Kidney (tissue), 22 donors: ENCODE measurements at places on chromosomes 7 and 10. TPM values are rescaled to one million over a fixed set of nuclear protein-coding genes. Genes with fewer than 3 reads are reported as not detected.

- peak overlapping the region; percentile 61 for H3K4me3 ChIP-seq
- H3K4me1 ChIP-seq, result no peaks in the 10 kb centered on the region
- no peaks in the 10 kb centered on the region for H3K36me3 ChIP-seq
- H3K27me3 ChIP-seq, result no peaks in the 10 kb centered on the region
- no peak overlapping the region for H3K27ac ChIP-seq
Measured at GRCh38 chr7:5594616-5595544, 171.2 kb upstream of the TNRC18 start.

- no peak for DNase-seq
- H3K4me1 ChIP-seq, result no peaks in the 10 kb centered on the region
- H3K36me3 ChIP-seq, result peaks cover 20% of the 10 kb centered on the region
- no peak overlapping the region for H3K4me3 ChIP-seq
- no peak overlapping the region for H3K27ac ChIP-seq
Measured at GRCh38 chr7:70778585-70778984, 353.4 kb upstream of the GALNT17 start.

GRCh38 chr7:55478700-55479099 lies 93.6 kb downstream of the VOPP1 start:
- H3K27ac ChIP-seq, result no peak overlapping the region
- H3K36me3 ChIP-seq, result no peaks in the 10 kb centered on the region
- no peak overlapping the region for H3K4me3 ChIP-seq
- no peaks in the 10 kb centered on the region for H3K27me3 ChIP-seq

Gene STRIP2
- 0.88 TPM for total RNA-seq

Gene OR6V1
- total RNA-seq, result not detected

GRCh38 chr7:148903504-148903903 lies 19.4 kb upstream of the EZH2 start:
- H3K36me3 ChIP-seq, result no peaks in the 10 kb centered on the region
- H3K27ac ChIP-seq, result no peak overlapping the region
- H3K4me3 ChIP-seq, result no peak overlapping the region
- no peak for DNase-seq

GRCh38 chr7:57651006-57651405 lies 201.0 kb downstream of the ZNF716 start:
- H3K36me3 ChIP-seq, result no peaks in the 10 kb centered on the region
- no peak overlapping the region for H3K4me3 ChIP-seq
- no peaks in the 10 kb centered on the region for H3K4me1 ChIP-seq
- no peak overlapping the region for H3K27ac ChIP-seq
- no peaks in the 10 kb centered on the region for H3K27me3 ChIP-seq
- no peak for DNase-seq

GRCh38 chr7:45145881-45146280 lies 11.7 kb upstream of the RAMP3 start:
- no peak overlapping the region for H3K27ac ChIP-seq
- no peak for DNase-seq
- H3K27me3 ChIP-seq, result no peaks in the 10 kb centered on the region
- H3K4me3 ChIP-seq, result no peak overlapping the region

- no peak overlapping the region for H3K27ac ChIP-seq
- no peaks in the 10 kb centered on the region for H3K4me1 ChIP-seq
- no peak overlapping the region for H3K4me3 ChIP-seq
- H3K27me3 ChIP-seq, result no peaks in the 10 kb centered on the region
- no peaks in the 10 kb centered on the region for H3K36me3 ChIP-seq
Measured at GRCh38 chr7:90167361-90167760, 13.1 kb downstream of the STEAP1 start.

GRCh38 chr10:1142596-1142995 lies 86.4 kb downstream of the WDR37 start:
- no peak for DNase-seq
- H3K4me1 ChIP-seq, result no peaks in the 10 kb centered on the region

Gene PRSS2
- total RNA-seq, result not detected

DNA sequence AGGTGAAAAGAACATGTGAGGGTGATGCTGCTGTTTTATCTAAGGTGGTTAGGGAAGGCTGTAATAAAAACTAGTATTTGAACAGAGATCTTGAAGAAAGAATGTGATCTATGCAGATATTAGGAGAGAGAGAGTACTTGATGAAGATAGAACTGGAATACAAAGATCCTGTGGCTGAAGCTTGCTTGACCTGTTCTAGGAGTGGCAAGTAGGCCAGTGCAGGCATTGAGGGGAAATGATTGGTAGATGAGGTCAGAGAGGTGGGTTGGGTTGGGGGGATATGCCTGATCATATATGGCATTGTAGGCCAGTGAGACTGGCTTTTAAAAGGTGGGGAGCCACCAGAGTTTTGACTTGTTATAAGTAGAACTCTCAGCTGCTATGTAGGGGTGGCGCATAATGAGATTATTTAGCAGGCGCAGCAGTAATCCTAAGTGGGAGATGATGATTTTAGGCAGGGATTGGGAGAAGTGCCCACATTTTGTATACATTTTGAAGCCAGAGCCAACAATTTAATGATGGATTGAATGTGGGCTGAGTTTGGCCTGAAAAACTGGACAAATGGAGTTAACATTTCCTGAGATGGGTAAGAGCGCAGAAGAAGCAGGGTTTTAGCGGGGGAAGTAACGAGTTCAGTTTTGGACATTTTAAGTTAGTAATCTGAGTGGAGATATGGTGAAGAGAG lies 8.2 kb downstream of the CCSER2 start:
- no peaks in the 10 kb centered on the region for H3K27me3 ChIP-seq
- no peak overlapping the region for H3K4me3 ChIP-seq
- no peak for DNase-seq

DNA sequence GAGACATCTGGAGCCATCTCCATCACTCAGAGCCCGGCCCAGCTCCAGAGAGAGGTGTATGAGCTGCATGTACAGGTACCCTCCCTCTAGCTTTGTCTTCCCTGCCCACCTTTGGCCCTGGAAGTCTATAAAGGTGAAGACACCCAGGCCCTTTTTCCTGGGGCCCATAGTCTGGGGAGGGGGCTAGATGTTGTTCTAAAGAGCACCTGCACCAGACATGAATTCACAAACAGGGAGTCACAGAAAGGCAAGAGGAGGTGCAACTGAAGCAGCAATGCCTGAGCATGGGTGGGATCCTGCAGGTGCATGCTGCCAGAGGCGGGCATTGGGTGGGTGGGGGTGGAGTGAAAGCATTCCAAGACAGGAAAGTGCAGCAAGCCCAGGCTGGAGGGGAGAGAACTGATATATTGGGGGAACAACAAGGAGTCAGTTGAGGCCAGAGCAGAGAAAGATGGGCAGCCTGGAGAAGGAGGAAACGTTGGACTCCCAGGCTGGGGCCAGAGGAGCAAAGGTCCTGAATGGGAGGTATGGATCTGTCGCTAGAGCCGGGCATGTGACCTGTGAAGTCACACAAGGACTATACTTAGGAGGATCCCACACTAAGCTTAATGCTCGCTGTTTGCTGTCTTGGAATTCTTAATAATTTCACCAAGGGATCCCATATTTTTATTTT lies 11.7 kb downstream of the CDHR1 start:
- no peaks in the 10 kb centered on the region for H3K4me1 ChIP-seq
- no peak overlapping the region for H3K4me3 ChIP-seq
- no peaks in the 10 kb centered on the region for H3K27me3 ChIP-seq
- no peaks in the 10 kb centered on the region for H3K36me3 ChIP-seq
- no peak overlapping the region for H3K27ac ChIP-seq
- no peak for DNase-seq

DNA sequence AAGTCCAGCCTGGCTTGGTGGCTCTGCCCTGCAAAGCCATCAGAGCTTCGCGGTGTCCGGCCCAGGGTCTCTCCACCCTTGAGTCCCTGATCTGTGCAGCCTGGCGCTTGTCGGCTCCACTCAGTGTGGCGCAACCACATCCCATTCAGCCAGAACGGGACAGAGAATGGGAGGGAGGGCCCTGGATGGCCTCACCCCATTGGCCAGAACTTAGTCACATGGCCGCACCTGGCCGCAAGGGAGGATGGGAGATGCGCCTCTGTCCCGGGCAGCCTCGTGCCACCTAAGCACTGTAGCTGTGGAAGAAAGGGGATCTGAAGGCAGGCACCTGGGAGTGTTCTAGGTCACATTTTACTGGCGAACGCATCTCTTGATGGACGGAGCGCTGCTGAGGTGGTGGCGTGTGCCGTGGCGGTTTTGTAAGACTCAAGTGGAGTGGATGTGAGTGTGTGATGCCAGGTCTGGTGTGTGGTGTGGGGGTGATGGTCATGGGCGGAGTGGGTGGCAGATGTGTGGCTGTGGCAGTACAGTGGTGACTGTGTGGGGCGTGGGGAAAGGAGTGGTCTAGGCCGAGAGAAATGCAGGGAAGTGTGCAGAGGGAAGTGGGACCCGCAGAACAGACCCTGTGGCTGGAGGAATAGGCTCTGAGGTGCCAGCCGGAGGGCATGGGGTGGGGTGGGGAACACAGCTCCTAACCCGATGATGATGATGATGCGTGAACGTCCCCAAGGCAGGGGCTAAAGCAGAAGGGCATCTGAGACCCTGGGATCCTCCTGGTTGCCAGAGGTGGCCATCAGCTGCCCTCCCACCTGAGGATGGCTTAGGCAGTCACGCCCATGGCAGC lies 19.0 kb downstream of the CLEC2L start:
- no peaks in the 10 kb centered on the region for H3K36me3 ChIP-seq
- H3K27ac ChIP-seq, result no peak overlapping the region

DNA sequence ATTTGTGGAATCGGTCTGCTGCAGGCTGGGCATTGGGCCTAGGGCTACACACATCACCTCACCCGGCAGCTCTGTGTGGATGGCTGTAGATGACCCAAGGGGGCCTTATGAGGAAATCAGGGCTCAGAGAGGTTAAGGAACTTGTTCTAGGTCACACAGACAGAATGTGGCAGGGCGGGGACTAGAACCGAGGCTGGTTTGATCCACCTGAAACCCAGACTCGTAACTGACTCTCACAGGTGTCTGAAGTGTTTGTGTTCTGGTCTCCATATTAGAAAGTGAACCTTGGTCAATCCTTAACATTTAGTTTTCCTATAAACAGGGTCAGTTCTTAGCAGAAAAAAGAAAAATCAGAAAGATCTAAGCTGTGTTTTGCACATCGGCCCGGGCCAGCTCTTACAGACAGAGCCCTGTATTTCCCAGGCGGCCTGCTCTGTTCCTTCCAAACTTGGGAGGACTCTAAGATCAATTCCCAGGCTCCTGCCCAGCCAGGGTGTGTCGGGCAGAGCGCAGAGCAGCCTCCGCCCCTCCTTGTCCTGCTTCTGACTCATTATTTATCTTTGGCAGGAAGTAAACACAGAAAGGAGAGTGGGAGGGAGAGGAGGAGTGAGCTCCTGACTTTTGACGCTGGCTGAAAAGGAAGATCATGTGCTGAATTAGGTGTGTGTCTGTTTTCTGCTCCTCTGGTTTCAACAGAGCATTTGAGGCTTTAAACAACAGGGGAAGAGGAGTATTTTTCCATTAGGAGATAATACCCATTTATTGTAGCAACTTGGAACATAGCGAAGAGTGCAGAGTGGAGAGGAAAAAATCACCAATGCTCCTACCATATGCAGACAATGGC lies 74.1 kb downstream of the TACC2 start:
- H3K36me3 ChIP-seq, result no peaks in the 10 kb centered on the region
- no peaks in the 10 kb centered on the region for H3K27me3 ChIP-seq
- DNase-seq, result peak; percentile 91
- H3K27ac ChIP-seq, result peak overlapping the region; percentile 67
- no peak overlapping the region for H3K4me3 ChIP-seq
- peaks cover 11% of the 10 kb centered on the region for H3K4me1 ChIP-seq

- H3K4me3 ChIP-seq, result no peak overlapping the region
- no peaks in the 10 kb centered on the region for H3K36me3 ChIP-seq
- H3K27ac ChIP-seq, result no peak overlapping the region
- H3K4me1 ChIP-seq, result no peaks in the 10 kb centered on the region
- DNase-seq, result no peak
- H3K27me3 ChIP-seq, result no peaks in the 10 kb centered on the region
Measured at GRCh38 chr7:85341121-85341520, 154.3 kb upstream of the SEMA3D start.

GRCh38 chr10:87960230-87960629 lies 96.8 kb downstream of the PTEN start:
- H3K36me3 ChIP-seq, result peaks cover 4% of the 10 kb centered on the region
- no peaks in the 10 kb centered on the region for H3K4me1 ChIP-seq
- no peak for DNase-seq
- H3K27ac ChIP-seq, result no peak overlapping the region

- H3K4me3 ChIP-seq, result no peak overlapping the region
- H3K27ac ChIP-seq, result no peak overlapping the region
- no peaks in the 10 kb centered on the region for H3K27me3 ChIP-seq
- DNase-seq, result no peak
Measured at GRCh38 chr10:20809631-20810030, 87.5 kb downstream of the NEBL start.

Gene IDI2
- not detected for total RNA-seq

Gene AMPH
- 1.2 TPM for total RNA-seq

Gene MDFIC
- total RNA-seq, result 32.9 TPM

DNA sequence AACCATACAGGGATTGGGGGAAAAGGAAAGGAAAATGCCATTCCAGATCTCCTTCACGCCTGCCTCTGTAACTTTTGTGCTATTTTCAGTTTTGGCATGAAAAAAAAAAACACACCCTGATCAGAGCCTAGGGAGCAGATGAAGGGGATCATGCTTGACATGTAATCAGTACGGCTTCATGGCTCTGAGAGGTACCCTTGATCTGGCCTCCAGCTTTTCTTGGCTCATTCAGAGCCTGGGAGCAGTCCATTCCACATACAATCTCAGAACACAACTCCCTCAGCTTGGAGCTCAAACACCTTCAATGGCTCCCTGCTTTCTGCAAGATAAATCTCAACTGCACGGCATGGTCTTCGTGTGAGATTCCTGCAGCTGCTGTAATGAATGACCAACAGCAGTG lies 422.8 kb upstream of the ZMIZ1 start:
- no peak for DNase-seq
- H3K27ac ChIP-seq, result no peak overlapping the region
- H3K4me3 ChIP-seq, result no peak overlapping the region
- no peaks in the 10 kb centered on the region for H3K27me3 ChIP-seq
- no peaks in the 10 kb centered on the region for H3K36me3 ChIP-seq
- peaks cover 3% of the 10 kb centered on the region for H3K4me1 ChIP-seq

DNA sequence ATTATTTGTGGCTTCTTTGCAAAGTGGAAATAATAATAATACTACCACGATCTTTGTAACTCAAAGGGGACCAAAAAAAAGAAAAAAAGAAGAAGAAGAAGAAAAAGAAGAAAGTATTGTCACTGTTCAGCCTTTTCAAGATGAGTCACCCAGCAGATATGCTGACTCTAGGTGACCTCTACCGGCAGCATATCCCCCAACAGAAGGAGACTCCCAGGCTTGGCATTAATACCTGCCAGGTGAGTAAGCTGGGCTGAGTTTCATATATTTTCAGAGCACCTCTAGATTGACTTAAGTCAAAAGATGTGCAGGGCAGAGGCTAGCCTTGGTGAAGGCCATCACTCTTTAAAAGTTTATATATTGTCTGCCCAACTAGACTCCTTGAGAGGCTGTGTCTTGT lies 30.4 kb upstream of the GPR26 start:
- no peak for DNase-seq
- H3K4me3 ChIP-seq, result no peak overlapping the region
- no peaks in the 10 kb centered on the region for H3K36me3 ChIP-seq
- H3K4me1 ChIP-seq, result no peaks in the 10 kb centered on the region
- H3K27ac ChIP-seq, result no peak overlapping the region
- no peaks in the 10 kb centered on the region for H3K27me3 ChIP-seq
